Progenitor cell of endocrine pancreas (in vitro differentiated cells): ENCODE measurements at places on chromosomes 4 and X. TPM values are rescaled to one million over a fixed set of nuclear protein-coding genes. Genes with fewer than 3 reads are reported as not detected.

DNA sequence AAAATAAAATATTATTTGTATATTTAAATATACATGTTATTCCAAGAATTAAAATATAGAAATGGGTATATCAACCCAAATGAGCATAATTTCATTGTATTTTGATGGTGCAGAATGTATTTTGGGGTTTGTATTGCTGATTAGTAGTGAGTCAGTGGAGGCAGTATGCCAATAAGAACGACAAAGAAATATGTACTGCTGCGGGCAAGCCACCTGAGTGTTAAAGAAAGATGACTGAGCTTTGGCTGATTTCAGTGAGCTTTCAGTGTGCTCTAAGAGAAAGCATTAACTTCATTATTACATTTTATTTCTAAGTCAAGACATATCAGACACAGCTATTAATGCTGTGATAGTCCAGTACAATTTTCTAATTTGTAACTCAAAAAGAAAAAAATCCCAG lies 297.8 kb downstream of the ANK2 start:
- no peak for DNase-seq
- H3K4me3 ChIP-seq = no peak overlapping the region
- no peaks in the 10 kb centered on the region for H3K36me3 ChIP-seq
- H3K4me1 ChIP-seq = no peaks in the 10 kb centered on the region
- no peaks in the 10 kb centered on the region for H3K27me3 ChIP-seq

UGT2B11 gene
- total RNA-seq = 0.93 and 1.2 TPM in 2 replicates

EXOC1L gene
- not detected in 2 replicates for total RNA-seq

DNA sequence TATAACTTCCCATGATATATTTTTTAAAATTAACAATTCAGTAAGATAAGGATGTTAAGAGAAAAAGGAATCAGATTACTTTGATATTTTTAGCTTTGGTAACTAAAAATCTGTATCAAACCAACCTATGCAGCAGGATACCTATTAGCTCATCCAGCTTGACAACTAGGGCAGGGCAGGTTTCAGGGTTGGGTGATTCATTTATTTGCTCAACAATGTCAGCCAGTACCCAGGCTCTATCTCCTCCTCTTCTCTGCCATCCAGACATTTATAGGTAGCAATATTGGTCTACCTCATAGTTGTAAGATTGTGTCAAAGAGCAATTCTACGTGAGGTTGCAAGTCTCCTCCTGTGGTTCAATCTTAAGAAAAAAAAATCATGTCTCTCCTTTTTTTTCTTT lies 421.9 kb downstream of the ANKRD50 start:
- no peaks in the 10 kb centered on the region for H3K4me1 ChIP-seq
- DNase-seq = no peak
- H3K36me3 ChIP-seq = no peaks in the 10 kb centered on the region
- no peak overlapping the region for H3K4me3 ChIP-seq
- no peak overlapping the region for H3K27ac ChIP-seq
- no peaks in the 10 kb centered on the region for H3K27me3 ChIP-seq

DNA sequence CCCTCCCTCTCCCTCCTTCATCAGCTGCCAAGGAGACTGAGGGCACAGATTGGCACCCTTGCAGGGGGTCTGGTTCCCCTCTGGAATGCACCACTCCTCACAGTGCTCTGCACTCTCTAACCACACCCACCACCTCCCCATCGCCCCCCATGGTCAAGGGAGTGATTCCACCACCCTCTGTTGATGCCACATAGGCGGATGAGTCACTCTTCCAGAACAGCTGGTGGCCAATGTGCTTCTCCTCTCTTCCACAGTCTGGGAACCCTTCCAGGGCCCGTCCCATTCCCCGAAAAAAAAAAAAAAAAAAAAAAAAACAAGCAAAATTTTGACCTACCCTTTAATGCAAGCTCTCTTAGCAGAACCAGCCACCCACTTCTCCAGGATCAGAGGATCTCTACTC lies 341.3 kb upstream of the KLF3 start:
- DNase-seq = no peak
- no peaks in the 10 kb centered on the region for H3K27me3 ChIP-seq
- H3K36me3 ChIP-seq = no peaks in the 10 kb centered on the region
- H3K27ac ChIP-seq = no peak overlapping the region

DNA sequence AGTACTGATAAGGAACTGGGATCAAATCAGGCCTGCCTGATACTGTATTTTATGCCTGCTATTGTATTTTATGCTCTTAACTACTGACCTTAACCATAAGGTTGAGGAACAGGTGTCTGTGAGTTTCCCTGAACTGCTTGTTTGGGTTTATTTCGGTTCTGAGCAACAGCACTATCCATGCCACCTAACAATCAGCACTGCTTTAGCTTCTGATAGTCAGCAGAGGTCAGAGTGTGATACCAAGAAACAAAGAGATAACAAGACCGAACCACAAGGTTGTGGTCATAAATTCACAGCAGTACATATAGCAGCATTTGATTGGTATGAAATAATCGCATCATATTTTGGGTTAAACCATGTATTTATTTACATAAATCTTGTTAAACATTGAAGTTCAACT lies 362.2 kb downstream of the FGF13 start:
- H3K4me3 ChIP-seq = no peak overlapping the region
- H3K27ac ChIP-seq = no peak overlapping the region
- no peaks in the 10 kb centered on the region for H3K36me3 ChIP-seq
- no peaks in the 10 kb centered on the region for H3K27me3 ChIP-seq
- no peak for DNase-seq

DNA sequence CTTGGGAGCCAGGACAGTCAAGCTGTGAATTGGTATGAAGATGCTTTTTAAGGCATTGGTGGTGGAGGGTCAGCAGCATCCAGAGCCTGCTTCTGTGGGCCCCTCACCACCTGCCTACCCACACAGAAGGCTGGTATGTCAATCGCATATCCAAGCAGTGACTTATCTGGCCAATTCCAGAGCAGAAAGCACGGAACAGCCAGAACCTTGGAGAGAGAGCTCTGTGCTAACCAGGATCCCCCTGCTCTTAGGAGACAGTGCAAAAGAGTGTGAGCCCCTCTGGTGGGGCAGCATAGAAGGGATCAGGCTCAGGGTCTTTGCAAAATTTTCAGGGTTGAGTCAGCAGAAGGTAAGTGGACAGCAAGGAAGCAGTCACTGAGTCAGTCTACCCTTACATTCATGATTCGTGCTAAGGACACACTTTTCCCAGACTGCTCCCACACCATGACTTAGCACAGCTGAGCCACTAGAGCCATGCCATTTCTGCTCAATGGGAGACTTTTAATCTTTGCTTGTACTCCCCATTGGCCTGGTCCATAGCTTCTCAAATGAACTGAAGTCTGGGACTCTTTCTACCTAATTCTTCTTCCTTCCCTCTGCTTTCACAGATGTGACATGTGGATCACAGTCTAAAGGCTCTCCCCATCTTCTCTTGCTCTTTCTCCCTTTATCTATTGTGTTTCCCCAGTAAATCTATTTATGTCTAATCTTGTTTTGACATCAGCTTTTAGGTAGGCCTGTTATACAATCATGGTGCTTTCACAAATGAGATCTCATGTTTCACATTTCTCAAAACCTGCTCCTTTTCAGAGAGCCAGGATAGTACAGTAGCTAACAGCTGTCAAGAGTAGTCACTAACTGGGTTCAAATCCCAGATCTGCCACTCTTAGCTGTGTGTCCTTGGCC lies 20.0 kb downstream of the MORF4L2 start:
- H3K27me3 ChIP-seq = peaks cover 16% of the 10 kb centered on the region
- H3K4me1 ChIP-seq = no peaks in the 10 kb centered on the region
- no peak for DNase-seq
- H3K27ac ChIP-seq = no peak overlapping the region
- H3K4me3 ChIP-seq = no peak overlapping the region
- no peaks in the 10 kb centered on the region for H3K36me3 ChIP-seq

DNA sequence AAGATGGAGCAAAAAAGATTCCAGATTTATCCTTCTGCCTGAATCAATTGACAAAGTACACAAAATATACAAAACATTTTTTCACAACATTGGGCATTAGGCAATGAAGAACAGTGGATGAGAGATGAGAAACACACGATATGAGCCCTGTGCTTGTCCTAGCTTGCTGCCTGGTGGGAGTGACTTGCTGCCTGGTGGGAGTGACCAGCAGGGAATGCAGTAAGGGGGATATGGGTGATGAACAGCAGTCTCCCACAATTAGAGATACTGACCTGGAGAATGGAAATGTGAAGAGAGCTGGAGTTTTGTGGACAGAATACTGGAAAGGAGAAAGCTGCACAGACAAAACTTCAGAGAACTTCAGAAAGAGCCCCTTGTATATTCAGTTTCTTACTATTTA lies 629.4 kb upstream of the FRG1 start:
- no peak for DNase-seq
- H3K27ac ChIP-seq = no peak overlapping the region
- H3K27me3 ChIP-seq = no peaks in the 10 kb centered on the region
- H3K4me3 ChIP-seq = no peak overlapping the region

ADGRG2 gene
- 0.81 and 1.4 TPM in 2 replicates for total RNA-seq

DNA sequence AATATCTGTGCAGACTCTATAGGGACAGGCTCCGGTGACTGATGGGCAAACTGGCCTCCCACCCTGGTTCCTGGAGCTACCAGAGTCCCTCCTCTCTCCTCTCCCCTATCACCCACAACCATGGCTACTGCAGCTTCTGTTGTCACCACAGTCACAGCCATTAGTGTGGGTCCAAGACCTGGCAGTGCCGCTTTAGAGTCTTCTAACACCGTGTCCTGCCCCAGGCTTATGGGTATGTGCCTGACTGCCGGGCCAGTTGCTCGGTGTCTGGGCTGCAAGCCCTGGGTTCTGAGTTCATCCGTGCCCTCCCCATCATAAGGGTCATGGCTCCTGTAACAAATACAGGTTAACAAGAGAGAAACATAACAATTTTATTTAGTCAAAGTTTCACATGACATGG lies 85.4 kb downstream of the FNIP2 start:
- H3K27me3 ChIP-seq = no peaks in the 10 kb centered on the region
- H3K27ac ChIP-seq = peak overlapping the region; percentile 59
- no peak overlapping the region for H3K4me3 ChIP-seq
- peaks cover 9% of the 10 kb centered on the region for H3K4me1 ChIP-seq

ANOS1 gene
- total RNA-seq = 5.9 and 6.9 TPM in 2 replicates

CABS1 gene
- not detected in 2 replicates for total RNA-seq

DNA sequence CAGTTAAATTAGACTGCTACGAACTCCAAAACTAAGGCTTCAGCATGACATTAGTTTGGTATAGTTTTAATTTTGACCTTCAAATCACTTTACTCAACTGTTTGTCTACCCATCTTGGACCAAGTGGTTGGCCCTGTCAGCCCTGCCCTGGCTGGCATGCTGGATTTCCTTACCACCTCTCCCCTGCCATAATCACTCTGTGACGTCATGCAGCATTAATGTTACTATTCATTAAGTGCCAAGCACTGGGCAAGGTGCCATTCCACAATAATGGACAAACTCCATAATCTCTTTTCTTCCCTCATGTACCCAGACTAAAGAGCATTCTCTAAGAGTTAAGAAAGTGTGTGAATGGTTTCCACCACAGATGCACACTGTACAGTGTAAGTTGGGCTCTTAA lies 277.0 kb upstream of the INTU start:
- no peaks in the 10 kb centered on the region for H3K36me3 ChIP-seq
- no peak overlapping the region for H3K27ac ChIP-seq
- no peak overlapping the region for H3K4me3 ChIP-seq
- H3K27me3 ChIP-seq = no peaks in the 10 kb centered on the region
- no peak for DNase-seq
- no peaks in the 10 kb centered on the region for H3K4me1 ChIP-seq

MANBA gene
- 48.9 and 49.7 TPM in 2 replicates for total RNA-seq

- H3K4me3 ChIP-seq = no peak overlapping the region
- H3K36me3 ChIP-seq = no peaks in the 10 kb centered on the region
- H3K4me1 ChIP-seq = peaks cover 9% of the 10 kb centered on the region
Measured at GRCh38 chrX:11309220-11309619, 16.0 kb downstream of the AMELX start.

GRCh38 chrX:152900937-152901445 lies 3.1 kb downstream of the ZNF185 start:
- H3K27me3 ChIP-seq = peaks cover 15% of the 10 kb centered on the region
- DNase-seq = no peak
- H3K4me3 ChIP-seq = no peak overlapping the region
- H3K36me3 ChIP-seq = no peaks in the 10 kb centered on the region
- H3K27ac ChIP-seq = no peak overlapping the region

DNA sequence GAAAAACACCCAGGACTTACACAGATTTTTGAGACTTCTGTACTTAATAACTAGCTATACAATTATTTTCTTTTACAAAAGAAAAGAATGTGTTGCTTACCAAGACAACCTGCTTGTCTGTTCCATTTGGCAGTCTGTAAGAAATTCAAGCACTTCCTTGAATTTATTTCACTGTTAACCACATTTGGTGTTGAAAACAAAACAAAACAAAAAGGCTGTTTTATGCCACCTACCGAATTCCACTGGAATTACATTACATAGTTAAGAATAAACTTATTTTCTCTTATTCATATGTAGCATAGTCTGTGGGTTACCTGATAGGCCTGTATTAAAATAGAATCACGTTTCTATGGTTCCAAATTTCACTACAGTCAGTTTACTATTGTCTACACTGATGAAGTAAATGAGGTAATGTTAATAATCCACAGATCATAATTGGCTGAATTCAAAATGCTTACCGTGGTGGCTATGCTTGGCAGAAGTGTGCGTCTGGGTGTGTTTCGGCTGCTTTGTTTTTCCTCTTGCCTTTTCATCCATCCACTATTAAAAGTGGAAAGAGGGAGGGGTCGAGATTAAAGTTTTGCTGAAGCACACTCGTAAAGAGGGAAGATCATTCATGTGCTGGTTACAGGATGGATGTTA lies at the start of gene TLR1:
TLR1 (minus strand) TSS at position 138 of the 642 bp plus-strand sequence. CDS start 5,960 bp downstream, outside the sequence.
- peak within 1 kb of the TSS; percentile 9 for H3K4me3 ChIP-seq
- H3K27me3 ChIP-seq = no peaks in the 10 kb centered on the region
- peaks cover 30% of the 10 kb centered on the region for H3K4me1 ChIP-seq
- DNase-seq = no peak
- peak within 1 kb of the TSS; percentile 87 for H3K27ac ChIP-seq
- peaks cover 16% of the 10 kb centered on the region for H3K36me3 ChIP-seq

DNA sequence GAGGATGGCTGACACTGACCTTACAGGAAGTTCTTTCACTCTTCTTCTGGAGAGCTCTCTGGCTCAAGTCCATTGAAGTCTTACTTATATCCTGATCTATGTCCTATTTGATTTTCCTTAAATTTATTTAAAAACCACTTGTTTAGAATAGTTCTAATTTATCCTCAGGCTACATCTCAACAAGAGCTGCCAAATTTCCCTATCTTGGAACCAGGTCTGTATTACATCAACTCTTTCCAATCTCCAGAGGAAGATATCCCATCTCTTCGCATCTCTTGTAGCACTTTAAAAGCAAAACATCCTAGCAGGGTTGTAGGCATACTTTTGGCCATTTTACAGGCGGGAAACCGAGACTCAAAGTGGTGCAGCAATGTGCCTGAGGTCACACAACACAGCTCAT lies 290.5 kb upstream of the TEX13C start:
- H3K4me3 ChIP-seq = no peak overlapping the region
- H3K27me3 ChIP-seq = no peaks in the 10 kb centered on the region
- DNase-seq = no peak
- no peaks in the 10 kb centered on the region for H3K4me1 ChIP-seq

TNIP3 gene
- not detected in 2 replicates for total RNA-seq

EMD gene
- 42.5 and 45.9 TPM in 2 replicates for total RNA-seq

- no peak for DNase-seq
- H3K4me3 ChIP-seq = no peak overlapping the region
- H3K4me1 ChIP-seq = peaks cover 11% of the 10 kb centered on the region
Measured at GRCh38 chrX:139078761-139079280, 367.3 kb upstream of the FGF13 start.
